Ascending aorta (tissue), 2 donors: ENCODE measurements at places on chromosomes 11 and 22. TPM values are rescaled to one million over a fixed set of nuclear protein-coding genes. Genes with fewer than 3 reads are reported as not detected.

Gene MOV10L1
- not detected for total RNA-seq

Gene MMP10
- not detected for total RNA-seq

Gene INPP5J
- total RNA-seq, result 1.3 TPM

Gene EIF4G2
- 311 TPM for total RNA-seq

Gene CALCB
- not detected for total RNA-seq

Gene PHOX2A
- total RNA-seq, result not detected

DNA sequence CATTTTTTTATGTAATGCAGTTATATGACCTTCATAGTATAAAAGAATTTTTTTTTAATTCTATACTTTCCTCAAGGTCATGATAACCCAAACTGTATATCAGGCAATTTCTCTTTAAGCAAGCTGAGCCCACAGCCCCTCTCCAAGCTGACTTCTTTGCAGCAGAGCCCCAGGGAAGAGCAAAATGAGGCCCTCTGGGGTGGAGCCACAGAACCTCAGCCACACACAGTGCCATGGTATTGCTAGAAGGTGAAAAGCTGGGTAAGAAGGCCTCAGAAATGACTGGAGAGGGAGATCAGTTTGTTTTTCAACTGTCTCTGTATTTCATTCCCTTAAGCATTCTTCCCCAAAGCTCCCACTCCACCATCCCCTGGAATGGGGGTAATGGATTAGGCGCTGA is 108.8 kb downstream of the PLEKHA7 start:
- no peak for DNase-seq

DNA sequence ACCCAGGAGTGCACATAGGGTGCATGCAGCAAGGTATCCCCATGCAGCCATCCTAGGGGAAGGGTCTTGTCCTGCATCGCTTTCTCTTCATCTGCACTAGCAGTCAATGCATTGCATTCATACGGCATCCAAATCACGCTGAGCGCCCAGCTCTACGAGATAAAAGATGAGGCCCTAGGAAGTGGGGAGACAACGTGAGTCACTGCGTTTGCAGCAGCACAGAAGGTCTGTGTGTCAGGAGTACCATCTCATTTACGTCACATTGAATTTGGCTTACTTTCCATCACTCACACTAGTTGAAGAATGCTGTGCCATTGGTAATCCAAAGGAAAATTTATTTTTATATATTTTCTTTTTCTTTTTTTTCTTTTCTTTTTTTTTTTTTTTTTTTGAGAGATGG is 2.5 kb upstream of the ST14 start:
- no peak for DNase-seq

- no peak for DNase-seq
These were observed 14.2 kb downstream of the ZBTB44 start for GRCh38 chr11:130300567-130300966.

- no peak for DNase-seq
These were observed 46.4 kb downstream of the MORC2 start for GRCh38 chr22:30922151-30922611.

- DNase-seq, result no peak
These were observed 203.4 kb downstream of the KIF18A start for GRCh38 chr11:27904358-27905055.

DNA sequence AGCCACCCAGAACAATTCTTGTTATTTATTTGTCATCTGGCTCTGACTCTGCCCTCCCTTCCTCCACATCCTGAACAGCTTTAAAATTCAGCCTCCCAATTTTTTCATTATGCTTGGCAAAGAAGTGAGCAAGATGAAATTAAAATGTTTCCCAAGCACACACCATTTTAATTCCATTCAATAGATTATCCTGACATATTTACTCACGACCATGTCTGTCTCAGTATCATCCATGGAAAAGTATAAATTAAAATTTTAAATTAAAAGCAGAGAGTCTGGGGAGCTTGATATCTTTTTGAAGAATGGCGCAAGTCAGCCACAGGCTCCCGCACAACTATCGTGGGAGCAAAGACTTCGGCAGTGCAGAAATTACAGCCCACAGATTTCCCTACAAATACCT is 862.4 kb downstream of the OPCML start:
- no peak for DNase-seq

DNA sequence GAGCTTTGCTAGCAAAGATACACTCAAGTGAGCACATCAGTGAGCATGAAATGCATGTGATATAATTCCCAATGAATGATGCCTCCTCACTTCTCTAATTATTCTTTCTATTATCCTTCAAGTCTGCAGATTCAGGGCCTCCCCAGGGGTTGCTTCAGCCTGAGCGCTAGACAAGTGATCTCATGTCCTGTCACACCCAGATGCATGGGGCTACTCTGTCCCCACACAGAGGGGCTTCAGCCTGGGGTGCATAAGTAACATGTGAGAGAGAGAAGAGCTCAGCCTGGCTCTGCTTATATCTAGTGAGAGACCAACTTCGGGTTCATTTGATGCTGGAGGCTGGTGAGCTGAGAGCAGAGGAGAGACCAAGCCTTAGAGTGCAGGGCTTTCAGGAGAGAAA is 85.2 kb downstream of the VPREB1 start:
- no peak for DNase-seq

DNA sequence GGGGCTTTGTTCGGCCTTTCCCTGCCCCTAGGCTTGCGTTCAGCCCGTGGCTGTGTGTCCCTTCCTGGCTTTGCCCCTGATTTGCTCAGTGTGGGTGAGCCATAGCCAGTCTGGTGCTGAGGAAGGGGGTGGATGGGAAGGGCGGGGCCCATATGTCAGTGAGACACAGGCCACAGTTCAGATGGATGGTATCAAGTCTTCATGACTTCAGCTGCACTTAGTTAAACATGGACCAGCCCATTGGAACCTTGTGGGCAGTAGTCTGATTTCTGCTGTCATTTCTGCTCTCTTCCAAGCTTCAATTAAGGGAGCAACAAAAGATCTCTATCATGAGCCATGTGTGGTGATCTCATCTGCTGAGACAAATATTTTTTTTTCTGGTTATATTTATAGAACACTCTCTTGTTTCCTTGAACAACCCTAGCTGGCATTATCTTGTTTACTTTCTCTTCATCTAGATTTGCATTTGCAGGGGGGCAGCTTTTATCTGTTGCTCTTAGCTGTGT is 21.6 kb upstream of the PEX26 start:
- peak; percentile 70 for DNase-seq

DNA sequence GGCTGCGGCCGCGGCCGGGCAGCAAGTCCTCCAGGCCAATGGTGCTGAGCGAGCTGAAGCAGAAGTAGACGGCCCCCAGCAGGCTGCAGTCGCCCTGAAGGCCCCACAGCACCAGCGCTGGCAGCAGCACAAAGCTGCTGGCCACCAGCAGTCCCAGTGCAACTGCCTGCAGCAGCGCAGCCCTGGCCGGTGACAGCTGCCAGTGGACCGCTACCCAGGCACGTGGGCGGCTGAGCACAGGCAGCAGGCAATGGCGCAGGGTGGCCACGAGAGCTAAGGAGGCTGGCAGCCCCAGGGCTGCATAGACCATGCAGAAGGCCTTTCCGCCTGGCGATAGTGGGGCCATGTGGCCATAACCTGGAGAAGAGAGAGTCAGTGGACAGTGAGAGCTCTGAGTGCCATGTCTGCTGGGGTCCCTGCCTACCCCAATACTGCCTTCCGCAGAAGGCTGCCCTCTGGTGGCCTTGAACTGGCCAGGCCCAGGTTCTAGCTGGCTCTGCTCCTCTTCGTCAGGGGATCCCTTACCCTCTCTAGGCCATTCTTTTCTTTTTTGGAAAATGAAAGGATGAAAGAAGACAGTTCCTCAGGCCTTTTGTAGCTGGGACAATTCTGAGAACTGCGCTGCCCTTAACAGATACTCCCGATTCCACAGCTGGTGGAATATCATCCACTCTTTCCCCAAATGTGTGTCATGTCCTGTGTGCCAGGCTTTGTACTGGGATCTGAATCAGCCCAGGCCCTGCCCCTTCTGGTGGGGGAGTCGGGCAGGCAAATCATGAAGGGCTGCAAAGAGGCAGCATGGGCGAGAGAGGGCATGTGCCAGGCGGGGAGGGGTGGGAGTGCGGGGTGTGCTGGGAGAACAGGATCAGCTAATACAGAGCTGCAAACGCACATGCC is 1.8 kb downstream of the KCNK7 start:
- no peak for DNase-seq

- no peak for DNase-seq
These were observed 121.0 kb downstream of the MPPED2 start for GRCh38 chr11:30465192-30465591.

- no peak for DNase-seq
These were observed 99.9 kb upstream of the AMOTL1 start for GRCh38 chr11:94668212-94668793.

DNA sequence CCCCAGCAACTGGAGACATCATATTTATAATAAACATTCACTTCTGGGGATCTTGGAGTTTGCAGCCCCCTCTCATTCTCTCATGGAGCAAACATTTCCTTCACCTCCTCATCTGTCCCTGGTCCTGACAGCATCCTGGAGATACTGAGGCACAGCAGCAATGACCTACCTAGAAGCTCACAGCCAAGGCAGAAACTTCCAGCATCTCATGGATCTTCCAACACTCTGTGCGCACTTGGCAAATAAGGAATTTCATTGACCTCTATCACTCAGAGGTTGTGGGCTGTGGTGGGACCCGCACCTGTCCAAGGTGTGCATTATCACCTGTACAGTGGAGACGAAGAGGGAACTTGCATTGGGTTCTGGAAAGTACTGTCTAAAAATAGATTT is 109.8 kb downstream of the GGTLC2 start:
- DNase-seq, result no peak

GRCh38 chr11:23679041-23679440 is 817.8 kb upstream of the LUZP2 start:
- DNase-seq, result no peak

DNA sequence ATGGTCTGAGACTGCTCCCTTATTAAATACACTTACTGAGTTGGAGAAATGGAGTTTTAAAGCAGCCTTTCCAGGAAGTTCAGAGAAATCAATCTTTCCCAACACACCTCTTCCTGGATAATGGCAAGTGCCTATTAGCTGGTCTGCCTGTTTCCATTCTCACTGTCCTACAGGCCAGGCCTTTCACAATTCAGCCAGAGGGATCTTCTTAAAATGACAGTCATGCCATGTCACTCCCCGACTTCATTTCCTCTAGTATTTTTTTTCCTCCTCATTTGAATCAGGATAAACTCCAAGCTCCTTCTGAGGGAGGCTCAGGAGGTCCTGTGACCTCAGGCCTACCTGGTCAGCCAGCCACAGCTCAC is 62.6 kb downstream of the FDX1 start:
- DNase-seq, result no peak

GRCh38 chr11:60984149-60984548 is 12.7 kb downstream of the CD6 start:
- DNase-seq, result no peak

- no peak for DNase-seq
These were observed 31.6 kb upstream of the CRYBB3 start for GRCh38 chr22:25167834-25168601.

DNA sequence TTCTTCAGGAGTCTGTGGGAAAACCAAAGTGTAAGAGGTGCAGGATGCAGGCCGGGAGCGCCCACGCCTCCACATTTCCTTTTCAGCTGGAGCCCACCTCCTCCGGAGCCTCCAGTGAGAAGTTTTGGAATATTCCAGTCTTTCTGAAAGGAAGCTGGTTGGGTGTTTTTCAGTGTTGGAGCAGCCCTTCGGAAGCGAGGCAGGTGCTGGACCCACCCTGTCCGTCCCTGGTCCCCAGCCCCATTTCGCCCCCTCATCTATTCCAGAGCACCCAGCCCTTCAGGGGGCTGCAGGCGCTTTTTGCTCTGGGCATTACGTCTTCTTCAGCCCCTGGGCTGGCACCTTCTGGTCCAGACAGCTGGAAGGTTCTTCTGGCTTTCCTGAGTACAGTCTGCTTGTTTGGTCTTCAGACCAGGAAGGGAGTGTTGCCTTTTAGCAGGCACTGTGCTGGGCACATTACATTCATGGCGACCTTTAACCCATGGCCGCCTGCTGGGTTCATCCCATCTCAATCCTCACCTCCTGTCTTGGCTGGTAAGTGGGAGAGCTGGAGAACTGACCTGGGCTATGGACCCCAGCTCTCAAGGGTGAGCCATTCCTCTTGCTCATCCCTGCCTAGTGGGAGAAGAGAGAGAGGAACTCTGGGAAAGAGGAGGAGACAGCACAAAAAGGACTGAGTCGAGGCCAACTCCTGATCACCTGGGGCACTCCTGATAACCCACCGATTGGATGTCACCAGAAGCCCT is 710 bp upstream of the THY1 start:
- no peak for DNase-seq
